Dermis blood vessel endothelial cell (primary cell): ENCODE measurements at places on chromosomes 13 and 19.

DNA sequence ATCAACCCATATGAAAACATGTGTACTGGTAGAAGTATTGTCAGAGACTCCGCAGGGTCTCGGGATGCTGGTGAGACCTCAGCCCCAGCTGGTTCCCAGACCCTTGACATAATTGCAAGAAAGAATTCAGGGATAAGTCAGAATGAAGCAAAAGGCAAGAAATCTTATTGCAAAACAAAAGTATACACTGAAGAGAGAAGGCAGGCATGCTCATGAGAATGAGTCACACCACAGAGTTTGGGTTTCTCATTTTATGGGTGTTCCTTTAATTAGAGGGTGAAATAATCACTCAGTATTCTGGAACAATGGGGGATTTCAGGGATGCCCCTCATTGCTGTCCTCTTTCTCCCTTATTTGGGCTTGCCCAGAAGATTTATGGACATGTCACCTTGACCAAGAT is 1423.8 kb upstream of the MIR17HG start:
- DNase-seq = no peak

GRCh38 chr19:46409191-46409590 is 4.2 kb downstream of the CCDC8 start:
- DNase-seq = no peak

DNA sequence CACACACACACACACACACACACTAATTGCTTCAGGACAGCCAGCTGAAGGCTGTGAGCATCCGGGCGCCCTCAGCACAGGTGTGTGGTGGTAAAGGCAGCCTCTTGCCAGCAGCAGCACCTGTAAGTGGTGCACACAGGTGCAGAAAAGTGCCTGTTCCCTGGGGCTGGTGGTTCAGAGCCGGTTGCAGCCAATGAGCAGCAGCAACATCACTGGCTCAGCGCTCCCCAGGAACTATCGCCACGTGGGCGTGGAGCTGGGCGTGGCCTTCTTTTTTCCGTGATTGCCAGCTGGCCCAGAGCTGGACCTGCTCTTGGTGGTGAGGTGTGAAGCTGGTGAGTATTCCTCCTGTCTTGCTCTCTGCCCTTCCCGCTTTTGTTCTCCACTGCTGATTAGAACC is at the start of gene NLRP5:
Gene NLRP5, plus strand, starts transcription at position 289 of the 400 bp plus-strand sequence.
- no peak for DNase-seq

DNA sequence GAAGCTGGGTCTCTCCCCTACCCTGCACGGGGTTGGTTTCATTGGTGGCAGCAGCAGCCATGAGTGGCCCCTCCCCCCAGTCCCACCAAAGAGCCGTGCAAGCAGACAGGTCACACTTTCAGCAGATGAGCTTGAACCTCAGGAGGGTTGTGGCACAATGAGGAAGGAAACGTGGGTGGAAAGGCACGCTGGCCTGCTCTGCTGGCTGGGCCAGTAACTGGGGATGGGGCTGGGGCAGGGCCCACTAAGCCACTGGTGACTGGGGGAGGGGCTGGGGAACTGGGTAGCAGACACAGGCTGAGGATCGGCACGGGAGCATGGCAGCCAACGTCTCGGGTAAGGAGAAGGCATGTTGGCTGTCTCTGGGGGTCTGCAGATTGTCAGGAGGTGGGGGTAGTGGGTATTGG is at the start of gene P2RY11:
Gene P2RY11, plus strand, starts transcription at position 289 of the 407 bp plus-strand sequence. Its CDS starts 29 bp downstream, at position 318.
- peak; percentile 39 for DNase-seq

DNA sequence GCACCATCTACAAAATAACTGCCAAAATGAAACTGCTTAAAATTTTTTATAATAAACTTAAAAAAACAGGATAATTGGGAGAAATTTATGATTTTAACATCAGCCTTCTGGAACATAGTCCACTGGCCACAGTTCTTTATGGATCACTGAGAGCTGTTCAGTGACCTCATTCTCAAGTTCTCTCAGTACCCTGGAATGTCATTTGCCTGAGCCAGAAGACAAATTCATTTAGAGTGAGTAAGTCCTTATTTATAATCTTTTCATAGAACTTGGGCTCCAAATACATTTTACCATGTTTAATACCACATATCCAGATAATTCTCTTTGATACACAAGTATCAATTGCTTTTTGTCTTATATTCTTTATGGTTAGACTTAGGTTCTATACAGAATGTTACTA is 87.6 kb downstream of the CAB39L start:
- DNase-seq = peak; percentile 10

DNA sequence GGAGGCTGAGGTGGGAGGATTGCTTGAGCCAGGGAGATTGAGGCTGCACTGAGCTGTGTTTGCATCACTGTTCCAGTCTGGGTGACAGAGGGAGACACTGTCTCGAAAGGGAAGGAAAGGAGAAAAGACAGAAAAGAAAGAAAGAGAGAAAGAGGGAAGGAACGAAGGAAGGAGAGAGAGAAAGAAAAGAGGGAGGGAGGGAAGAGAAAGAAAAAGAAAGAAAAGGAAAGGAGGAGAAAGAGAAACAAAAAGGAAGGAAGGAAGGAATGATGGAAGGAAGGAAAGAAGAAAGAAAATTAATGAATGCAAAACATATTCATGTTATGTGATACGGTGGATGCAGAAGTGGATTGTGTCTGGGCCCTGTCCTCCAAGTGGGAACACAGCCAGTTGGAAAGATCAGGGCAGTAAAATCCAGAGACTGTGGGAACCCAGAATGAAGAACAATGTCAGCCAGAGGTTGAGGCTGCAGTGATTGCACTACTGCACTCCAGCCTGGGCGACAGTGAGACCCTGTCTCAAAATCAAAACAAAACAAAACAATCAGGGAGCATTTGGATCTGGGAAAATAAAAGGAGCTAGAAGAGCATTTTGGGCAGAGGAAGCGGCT is 6.2 kb downstream of the PHLDB3 start:
- no peak for DNase-seq

- no peak for DNase-seq
Observed at GRCh38 chr19:58042495-58043340, 8.9 kb downstream of the ZSCAN1 start.

GRCh38 chr13:34103854-34104253 is 285.9 kb downstream of the RFC3 start:
- no peak for DNase-seq
